ENCODE measurements at places on chromosomes 1 and 21.

GRCh38 chr1:246987083-246987690 is 20.7 kb downstream of the ZNF695 start:
- DNase-seq = no peak

DNA sequence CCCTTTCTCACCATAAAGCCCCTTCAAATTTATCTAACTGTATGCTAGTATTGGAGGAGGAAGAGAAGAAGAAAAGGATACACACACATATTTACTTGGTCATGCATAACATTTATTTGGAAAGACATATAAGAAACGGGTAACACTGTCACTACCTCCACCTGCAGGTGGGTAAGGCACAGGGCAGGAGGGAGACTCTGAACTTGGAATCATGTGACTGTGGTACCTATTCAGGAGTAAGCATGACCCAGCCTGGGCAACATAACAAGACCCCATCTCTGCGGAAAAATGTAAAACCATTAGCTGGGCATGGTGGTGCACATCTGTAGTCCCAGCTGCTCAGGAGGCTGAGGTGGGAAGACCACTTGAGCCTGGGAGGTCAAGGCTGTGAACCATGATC is 1.4 kb upstream of the PADI6 start:
- no peak for DNase-seq

DNA sequence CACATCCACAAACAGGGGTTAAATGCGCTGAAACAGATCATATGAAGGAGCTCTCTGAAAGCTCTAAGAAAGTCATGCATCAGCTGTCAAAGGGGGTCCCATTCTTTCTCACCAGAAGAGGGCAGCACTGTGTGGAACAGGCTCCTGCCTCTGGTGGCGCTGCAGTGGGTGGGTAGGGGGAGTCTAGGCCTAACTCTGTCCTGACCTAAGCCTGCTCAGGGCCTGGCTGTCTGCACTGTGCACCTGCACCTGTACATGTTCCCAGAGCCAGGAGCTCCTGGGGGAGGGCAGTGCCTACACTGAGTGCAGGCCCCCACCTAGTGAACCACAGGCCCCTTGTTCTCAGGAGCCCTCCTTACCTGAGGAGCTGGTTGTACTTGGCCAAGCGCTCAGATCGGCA is 16.0 kb downstream of the ENO1 start:
- DNase-seq = no peak

GRCh38 chr21:35014302-35015041 is 34.6 kb downstream of the RUNX1 start:
- no peak for DNase-seq

GRCh38 chr1:109040989-109041620 is 797 bp downstream of the WDR47 start:
- no peak for DNase-seq

DNA sequence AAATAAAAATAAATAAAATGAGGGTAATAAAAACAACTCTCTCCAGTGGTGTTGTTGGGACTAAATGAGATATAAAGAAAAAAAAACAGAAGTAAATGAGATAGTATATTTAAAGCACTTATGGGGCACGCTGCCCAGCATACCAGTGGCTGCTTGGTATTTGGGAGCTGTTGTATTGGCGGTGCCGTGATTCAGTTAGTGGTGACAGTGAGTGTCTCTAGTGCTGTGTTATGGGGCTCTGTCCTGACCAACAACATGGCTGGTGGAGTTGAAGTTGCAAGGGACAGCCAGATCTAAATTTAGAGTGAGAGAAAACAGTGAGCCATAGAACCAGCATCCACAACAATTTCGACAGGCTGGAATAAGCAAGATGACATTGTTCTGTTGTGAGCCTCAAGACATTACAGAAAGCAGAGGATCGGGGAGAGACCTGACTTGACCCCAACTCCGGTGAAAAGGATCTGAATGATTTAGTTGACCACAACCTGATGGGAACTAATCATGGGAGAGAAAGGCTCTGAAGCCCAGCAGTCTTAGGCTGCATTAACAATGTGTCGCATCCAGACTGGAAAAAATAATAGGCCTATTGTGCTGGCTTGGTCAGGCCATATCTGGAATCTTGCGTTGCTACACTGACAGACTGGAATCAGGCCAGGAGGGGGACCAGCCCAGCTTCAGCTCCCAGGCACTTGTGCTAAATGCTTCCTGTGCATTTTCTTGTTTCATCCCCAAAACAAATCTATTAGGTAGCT is 2.4 kb upstream of the MFSD2A start:
- DNase-seq = no peak

- peak; percentile 49 for DNase-seq
Observed at GRCh38 chr1:21963477-21964217, 13.2 kb upstream of the CELA3B start.

DNA sequence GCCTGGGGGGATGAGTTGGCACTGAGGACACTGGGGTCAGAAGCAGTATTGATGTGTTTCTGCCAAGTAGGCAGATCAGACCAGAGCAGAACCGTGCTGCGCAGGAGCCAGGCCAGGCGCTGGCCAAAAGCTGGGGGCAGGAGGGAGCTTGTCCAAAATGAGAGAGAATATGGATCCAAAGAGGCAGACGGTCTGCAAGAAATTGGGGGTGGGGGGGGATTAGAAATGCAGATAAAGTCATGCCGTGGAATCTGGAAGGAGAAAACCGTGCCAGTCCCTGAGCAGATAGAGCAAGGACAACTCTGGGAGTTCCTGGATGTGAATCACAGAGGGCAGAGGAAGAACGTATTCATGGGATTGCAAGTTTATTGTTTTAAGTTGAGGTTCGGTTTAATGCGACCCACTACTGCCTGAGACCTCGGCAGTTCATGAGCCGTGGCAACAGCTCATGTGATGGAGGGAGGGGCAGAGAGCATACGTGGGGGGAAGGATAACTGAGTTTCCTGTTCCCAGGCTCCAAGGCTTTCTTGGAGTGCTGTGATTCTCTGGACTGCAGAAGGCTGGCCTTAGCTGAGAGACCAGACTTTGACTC is 224.0 kb downstream of the FGGY start:
- DNase-seq = no peak

GRCh38 chr1:223386013-223386412 is 7.2 kb upstream of the CCDC185 start:
- DNase-seq = no peak

GRCh38 chr1:17409391-17409811 is 30.1 kb downstream of the RCC2 start:
- no peak for DNase-seq

- DNase-seq = no peak
Observed at GRCh38 chr1:210822932-210823331, 311.0 kb downstream of the KCNH1 start.

DNA sequence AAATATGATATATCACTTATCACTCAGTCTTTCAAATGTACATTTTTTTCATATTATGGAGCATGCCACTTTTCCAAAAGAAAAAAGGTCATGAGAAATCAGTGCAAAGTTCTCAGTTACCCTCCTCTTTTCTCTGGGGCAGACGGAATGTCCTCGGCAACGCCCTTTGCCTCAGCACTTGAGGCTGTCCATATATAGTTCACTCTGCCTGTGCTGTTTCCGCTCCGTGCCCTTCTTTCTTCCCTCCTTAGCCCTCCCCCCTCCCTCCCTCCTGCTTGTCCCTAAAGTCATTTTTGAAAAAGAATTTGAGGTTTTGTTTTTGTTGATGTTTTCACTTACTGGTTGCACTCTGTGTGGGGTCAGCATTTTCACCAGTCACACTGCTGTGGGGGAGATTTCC is 5.4 kb downstream of the BARHL2 start:
- no peak for DNase-seq

DNA sequence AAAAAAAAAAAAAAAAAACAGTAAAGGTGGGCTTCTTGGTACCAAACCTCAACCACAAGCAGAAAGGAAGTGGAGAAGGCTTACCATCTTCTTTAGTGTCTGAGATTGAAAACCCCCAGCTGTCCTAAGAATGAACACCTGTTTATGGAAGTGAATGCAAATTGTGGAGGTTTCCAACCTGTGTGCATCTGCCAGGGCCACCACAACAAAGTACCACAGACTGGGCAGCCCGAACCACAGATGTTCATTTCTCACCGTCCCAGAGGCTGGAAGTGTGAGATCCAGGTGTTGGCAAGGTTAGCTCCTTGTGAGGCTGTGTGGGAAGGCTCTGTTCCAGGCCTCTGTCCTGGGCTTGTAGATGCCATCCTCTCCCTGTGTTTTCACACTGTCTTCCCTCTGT is 348.7 kb downstream of the SETD4 start:
- no peak for DNase-seq

DNA sequence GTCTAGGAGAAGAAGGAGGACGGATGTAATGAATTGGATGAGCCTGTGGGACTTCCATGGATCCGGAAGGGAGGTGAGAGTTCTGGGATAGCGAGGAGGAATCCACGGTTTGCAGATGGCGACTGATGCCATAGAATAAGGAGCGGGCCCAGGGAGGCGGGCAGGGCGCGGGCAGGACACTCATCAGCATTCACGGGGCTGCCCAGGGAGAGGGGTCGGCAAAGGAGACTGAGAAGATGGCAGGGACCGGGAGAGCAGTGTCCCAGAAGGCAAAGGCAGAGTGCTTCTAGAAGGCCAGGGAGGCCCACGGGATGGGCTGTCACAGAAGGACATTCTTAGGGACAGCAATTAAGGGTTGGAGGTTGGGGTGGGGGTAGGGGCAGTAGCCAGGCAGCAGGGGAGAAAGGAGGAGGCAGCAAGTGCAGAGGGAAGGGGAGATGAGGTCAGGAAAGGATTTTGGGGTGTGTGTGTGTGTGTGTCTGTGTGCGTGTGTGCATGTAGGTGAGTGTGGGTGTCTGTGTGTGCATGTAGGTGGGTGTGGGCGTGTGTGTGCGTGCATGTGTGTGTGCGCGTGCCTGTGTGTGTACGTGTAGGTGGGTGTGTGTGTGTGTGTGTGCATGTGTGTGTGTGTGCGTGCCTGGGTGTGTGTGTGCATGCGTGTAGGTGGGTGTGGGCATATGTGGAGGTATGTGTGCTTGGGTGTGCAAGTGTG is 1.1 kb upstream of the COL8A2 start:
- no peak for DNase-seq

- no peak for DNase-seq
Observed at GRCh38 chr1:173415905-173416450, 61.2 kb upstream of the PRDX6 start.

DNA sequence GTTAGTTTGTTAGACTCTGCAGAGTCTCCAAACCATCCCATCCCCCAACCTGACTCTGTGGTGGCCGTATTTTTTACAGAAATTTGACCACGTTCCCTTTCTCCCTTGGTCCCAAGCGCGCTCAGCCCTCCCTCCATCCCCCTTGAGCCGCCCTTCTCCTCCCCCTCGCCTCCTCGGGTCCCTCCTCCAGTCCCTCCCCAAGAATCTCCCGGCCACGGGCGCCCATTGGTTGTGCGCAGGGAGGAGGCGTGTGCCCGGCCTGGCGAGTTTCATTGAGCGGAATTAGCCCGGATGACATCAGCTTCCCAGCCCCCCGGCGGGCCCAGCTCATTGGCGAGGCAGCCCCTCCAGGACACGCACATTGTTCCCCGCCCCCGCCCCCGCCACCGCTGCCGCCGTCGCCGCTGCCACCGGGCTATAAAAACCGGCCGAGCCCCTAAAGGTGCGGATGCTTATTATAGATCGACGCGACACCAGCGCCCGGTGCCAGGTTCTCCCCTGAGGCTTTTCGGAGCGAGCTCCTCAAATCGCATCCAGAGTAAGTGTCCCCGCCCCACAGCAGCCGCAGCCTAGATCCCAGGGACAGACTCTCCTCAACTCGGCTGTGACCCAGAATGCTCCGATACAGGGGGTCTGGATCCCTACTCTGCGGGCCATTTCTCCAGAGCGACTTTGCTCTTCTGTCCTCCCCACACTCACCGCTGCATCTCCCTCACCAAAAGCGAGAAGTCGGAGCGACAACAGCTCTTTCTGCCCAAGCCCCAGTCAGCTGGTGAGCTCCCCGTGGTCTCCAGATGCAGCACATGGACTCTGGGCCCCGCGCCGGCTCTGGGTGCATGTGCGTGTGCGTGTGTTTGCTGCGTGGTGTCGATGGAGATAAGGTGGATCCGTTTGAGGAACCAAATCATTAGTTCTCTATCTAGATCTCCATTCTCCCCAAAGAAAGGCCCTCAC is at the start of gene OLIG2:
TSS of gene OLIG2 (plus strand) at position 447 of the 954 bp plus-strand sequence. CDS start 928 bp downstream, outside the sequence.
- DNase-seq = no peak

GRCh38 chr21:27078915-27079314 is 112.0 kb upstream of the ADAMTS5 start:
- no peak for DNase-seq

DNA sequence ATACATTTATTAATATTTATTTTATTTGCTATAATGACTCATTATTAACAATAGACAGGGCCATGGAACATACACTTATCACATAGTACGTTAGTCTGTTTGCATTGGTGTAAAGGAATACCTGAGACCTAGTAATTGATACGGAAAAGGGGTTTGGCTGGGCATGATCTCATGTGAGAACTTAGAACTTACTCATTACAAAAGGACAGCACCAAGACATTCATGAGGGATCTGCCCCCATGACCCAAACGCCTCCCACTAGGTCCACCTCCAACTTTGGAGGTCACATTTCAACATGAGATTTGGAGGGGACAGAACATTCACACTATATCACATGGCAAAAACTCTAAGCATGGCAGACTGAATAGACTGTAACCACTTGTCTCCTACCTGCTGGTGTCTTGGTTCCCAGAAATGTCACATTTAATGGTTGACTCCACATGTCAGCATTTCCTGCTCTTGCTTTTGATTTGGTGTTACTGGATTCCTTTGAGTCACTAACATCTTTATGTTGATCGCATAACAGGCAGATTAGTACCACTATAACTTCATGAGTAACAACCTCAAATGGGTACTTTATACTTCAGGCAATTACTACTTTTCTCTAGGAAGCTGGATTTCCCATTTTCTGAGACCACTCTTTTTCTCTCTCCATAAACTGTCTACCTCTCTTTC is 3.5 kb upstream of the C1orf116 start:
- DNase-seq = no peak

GRCh38 chr1:55437692-55438091 is 222.5 kb upstream of the USP24 start:
- no peak for DNase-seq

DNA sequence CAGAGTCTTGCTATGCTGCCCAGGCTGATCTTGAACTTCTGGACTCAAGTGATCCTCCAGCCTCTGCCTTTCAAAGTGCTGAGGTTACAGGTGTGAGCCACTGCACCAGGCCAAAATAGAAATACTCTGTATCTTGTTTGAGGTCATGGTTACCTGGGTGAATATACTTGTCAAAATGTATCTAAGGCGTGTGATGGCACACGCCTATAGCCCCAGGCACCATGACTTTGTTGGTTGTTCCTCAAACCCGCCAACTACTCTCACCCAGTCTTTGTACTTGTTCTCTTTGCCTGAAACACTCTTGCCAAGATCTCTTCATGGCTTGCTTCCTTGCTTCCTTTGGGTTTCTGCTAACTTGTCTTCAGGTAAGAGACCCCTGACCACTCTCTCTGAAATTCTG is 38.0 kb upstream of the RGS5 start:
- DNase-seq = no peak

DNA sequence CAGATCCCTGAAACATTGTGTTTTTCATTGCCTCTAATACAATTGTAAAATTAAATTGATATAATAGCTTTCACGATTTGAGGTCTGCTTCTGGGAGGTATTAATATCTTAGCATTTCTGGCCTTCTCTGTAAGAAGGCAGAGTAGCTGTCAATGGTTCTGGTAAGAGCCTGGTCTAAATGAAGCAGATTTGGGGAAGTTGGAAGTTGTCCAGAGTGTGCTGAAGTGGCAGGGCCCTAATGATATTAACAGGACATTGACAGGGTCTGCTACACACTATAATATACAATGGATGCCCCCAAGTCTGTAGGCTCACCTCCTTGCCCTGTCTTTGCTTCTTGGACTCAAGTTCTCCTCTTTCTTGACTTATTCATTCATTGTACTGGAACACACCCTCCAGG is 99.5 kb downstream of the C4BPA start:
- DNase-seq = no peak
